ENCODE measurements at places on chromosomes 7 and 10. TPM values are rescaled to one million over a fixed set of nuclear protein-coding genes. Genes with fewer than 3 reads are reported as not detected.

- DNase-seq = no peak
These were observed 27.3 kb upstream of the ANK3 start for GRCh38 chr10:60417024-60417423.

GRCh38 chr10:42949287-42949686 is 127.6 kb upstream of the RET start:
- no peak for DNase-seq

GRCh38 chr7:69060516-69060915 is 537.8 kb upstream of the AUTS2 start:
- no peak for DNase-seq

GRCh38 chr7:34451923-34452322 is 206.1 kb upstream of the NPSR1 start:
- DNase-seq = no peak

DNA sequence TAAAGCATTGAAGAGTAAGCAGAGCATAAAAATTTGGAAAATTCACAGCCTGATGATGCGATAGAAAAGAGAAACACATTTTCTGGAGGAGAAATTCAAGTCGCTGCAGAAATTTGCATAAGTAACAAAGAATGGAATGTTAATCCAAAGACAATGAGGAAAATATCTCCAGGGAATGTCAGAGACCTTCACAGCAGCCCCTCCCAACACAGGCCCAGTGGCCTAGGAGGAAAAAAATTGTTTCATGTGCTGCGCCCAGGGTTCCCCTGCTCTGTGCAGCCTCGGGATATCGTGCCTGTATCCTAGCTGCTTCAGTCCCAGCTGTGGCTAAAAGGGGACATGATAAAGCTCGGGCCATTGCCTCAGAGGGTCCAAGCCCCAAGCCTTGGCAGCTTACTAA is 206.8 kb downstream of the TPK1 start:
- no peak for DNase-seq

PNLIPRP3 gene
- total RNA-seq = not detected

DNA sequence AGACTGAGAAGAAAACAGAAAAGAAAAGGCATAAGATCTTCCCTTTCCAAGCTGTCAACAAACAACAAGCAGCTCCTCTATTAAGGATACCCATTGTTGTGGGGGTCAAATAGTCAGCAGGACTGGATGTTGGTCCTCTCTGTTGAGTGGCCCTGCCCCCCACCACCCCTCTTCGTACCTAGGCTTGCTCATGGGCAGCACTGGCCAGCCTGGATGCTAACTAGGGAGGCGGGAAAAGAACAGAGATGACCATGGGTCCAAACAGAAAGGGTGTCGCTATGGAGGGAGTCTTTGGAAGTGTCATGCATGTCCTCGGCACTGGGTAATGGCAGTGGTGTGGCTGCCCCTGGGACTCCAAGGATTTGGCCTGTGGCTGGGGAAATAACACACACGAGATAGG is 45.6 kb downstream of the SPDYE5 start:
- no peak for DNase-seq

DNA sequence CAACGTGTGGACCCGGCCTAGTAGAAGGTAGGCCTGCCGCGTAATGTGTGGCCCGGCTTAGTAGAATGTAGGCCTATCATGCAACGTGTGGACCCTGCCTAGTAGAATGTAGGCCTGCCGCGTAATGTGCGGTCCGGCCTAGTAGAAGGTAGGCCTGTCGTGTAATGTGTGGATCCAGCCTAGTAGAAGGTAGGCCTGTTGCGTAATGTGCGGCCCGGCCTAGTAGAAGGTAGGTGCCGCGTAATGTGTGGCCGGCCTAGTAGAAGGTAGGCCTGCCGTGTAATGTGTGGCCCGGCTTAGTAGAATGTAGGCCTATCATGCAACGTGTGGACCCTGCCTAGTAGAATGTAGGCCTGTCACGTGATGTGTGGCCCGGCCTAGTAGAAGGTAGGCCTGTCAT is 11.9 kb upstream of the GTPBP4 start:
- no peak for DNase-seq

PDK4 gene
- 78.9 TPM for total RNA-seq

DNA sequence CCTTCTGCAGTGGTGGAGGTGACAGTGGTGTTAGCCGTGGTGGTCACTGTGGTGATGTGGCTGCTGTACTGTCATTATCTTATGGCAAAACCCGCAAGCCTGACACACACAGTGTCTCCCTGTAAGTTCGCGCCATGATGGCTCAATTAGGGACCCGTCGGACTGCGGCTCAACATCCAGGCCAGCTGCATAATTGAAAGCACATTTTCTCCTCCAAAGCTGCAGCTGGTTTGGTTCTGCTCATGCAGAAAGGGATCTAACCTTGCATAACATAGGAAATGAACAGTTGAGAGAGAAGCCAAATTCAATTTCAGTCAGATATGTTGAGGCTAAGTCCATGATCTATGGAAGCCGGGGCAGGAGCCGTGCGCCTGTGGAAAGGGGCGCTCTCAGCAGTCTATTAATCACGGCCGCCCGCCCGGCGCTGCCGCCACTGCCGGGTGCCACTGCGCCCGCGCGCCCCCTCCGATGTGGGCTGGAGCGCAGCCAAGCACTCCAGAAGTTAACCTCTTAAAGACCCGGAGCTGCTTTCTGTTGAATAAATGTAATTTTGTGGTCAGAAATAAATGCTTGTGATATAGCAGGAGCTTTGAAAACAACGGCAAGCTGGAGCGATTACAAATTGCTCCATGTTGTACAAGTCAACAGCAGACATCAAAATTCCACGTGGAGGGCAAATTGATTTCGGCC is 227.7 kb downstream of the CUX1 start:
- peak; percentile 52 for DNase-seq

ANKRD61 gene
- 0.25 TPM for total RNA-seq

DNA sequence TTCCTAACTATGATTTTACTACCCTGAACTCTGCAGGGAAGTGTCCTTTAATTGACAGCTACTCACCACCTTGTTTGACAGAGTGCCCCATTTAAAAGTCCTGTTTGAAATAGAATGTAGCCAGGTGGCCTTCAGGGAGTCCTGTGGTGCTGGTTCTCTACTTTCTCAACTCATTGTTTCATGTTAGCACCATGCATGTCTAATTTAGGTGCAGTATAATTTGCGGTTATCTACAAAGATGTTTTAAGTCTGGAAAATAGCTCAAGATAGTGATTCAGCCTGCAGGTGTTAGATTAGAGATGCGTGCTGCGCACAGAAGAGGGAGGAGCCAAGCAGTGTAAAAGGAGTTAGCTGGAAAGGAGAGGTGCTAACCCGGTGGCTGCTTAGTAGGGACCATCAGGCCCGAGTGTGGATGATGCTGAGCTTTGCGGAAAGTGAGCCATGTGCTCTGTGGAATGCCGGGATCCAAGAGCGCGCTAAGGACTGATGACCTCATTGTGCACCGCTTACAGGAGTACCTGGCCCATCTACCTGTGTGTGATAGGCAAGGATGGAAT is 1.2 kb downstream of the CCM2 start:
- DNase-seq = no peak

DNA sequence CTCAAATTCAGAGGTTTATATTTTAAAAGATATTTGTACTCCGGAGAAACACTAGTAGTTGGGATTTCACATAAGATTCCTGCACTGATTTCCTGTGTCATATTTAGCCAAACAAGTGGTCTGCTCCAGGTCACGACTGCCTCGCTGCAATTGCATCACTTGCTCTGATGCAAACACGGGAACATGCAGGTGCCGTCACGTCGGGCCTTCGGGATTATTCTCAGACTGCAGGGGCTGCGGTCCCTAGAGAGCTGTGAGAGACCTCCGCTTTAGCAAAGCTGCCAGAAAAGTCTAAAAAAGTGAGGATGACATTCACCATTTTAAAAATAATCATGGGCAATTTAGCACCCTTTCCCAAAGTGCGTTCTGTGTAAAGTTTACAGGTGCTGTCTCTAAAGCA is 93.5 kb upstream of the DDC start:
- no peak for DNase-seq

NXPH1 gene
- total RNA-seq = not detected
